GM23248 (cell line): ENCODE measurements at places on chromosomes 13 and 19. TPM values are rescaled to one million over a fixed set of nuclear protein-coding genes. Genes with fewer than 3 reads are reported as not detected.
A peak's percentile ranks its signal among the peaks of the same experiment; 100 is the strongest.

CXCL17 gene
- total RNA-seq, result not detected in 2 replicates

DNA sequence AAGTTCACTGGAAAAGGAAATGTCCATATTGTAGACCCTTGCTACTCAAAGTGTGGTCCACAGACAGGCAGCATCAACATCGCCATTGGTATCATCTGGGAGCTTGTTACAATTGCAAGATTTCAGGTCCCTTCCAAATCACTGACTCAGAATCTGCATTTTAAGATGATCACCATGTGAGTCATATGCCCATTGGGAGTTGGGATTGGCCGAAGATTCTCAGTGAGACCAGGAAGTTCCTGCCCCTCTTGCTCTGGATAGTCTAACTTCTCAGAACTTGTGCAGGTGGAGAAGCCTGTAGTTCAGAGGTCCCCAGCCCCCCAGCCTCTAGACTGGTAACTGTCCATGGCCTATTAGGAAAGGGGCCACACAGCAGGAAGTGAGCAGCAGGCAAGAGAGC is 48.9 kb upstream of the URAD start:
- H3K27me3 ChIP-seq, result peaks cover 17% of the 10 kb centered on the region
- H3K36me3 ChIP-seq, result no peaks in the 10 kb centered on the region
- no peaks in the 10 kb centered on the region for H3K4me1 ChIP-seq
- H3K4me3 ChIP-seq, result no peak overlapping the region
- no peak overlapping the region for H3K27ac ChIP-seq

DNA sequence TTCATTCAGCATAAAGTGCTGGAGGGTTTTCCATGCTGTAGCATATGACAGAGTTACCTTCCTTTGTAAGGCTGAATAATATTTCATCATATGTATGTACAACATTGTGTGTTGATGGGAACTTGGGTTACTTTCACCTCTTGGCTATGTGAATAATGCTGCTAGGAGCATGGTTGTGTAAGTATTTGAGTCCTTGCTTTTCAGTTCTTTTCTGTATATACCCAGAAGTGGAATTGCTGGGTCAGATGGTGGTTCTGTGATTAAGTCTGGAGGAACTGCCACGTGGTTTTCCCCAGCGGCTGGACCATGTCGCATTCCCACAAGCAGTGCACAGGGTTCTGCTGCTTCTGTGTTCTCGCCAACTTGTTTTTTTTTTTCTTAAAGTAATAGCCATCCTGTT is 101.2 kb upstream of the TEX29 start:
- H3K27me3 ChIP-seq, result no peaks in the 10 kb centered on the region
- no peaks in the 10 kb centered on the region for H3K36me3 ChIP-seq
- DNase-seq, result peak; percentile 89
- H3K4me3 ChIP-seq, result peak overlapping the region; percentile 29; the same call in 1 of the 2 replicates

DNA sequence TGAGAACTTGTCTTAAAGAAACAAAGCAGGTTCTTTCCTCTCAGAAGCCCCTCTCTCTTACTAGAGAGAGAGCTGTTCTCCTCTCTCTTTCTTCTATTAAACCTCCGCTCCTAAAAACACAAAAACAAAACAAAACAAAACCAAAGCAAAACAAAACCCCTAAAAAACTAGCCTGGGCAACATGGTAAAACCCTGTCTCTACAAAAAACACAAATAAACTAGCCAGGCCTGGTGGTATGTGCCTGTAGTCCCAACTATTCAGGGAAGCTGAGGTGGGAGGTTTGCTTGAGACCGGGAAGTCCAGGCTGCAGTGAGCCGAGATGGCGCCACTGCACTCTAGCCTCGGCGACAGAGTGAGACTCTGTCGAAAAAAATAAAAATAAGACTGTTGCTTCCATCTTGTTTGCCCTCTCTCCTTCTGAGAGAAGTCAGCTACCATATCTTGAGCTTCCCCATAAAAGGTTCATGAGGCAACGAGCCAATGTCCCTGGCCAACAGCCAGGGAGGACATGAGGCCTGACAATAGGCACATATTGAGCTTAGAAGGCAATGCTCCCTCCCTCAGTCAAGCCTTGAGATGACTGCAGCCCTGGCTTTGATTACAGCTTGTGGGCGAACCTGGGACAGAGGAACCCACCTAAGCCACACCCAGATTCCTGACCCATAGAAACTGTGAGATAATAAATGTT is 17.5 kb upstream of the FLT3 start:
- no peak overlapping the region for H3K27ac ChIP-seq
- no peak overlapping the region for H3K4me3 ChIP-seq
- no peak for DNase-seq
- no peaks in the 10 kb centered on the region for H3K36me3 ChIP-seq

POLR2I gene
- total RNA-seq, result 44.1 and 44.4 TPM in 2 replicates

GRCh38 chr19:38715555-38715954 is 28.7 kb downstream of the CAPN12 start:
- H3K27ac ChIP-seq, result no peak overlapping the region
- H3K27me3 ChIP-seq, result no peaks in the 10 kb centered on the region
- DNase-seq, result no peak

UGGT2 gene
- 46.5 and 54.8 TPM in 2 replicates for total RNA-seq

C19orf25 gene
- 35.9 and 40.2 TPM in 2 replicates for total RNA-seq
